ENCODE measurements at places on chromosomes 1 and 21.

DNA sequence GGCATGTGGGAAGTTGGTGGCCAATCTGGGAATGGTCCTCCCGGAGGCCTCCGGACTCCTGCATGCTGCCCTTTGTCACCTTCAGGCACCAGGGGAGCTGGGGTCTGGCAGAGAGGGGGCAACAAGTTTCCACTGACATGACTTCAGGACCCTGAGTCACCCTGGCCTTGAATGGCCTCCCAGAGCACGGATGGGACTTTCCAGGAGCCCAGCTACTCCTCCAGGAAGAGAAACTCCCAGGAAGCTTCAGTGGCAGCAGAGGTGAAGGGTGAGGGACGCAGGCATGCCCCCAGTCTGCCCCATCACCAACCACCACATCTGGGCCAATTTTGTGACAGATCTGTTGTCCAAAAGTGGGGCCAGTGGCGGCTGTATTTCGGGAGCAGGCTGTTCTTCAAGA lies 55.9 kb upstream of the WASF2 start:
- DNase-seq = no peak

GRCh38 chr1:53016705-53017104 lies 45.3 kb upstream of the PODN start:
- no peak for DNase-seq

DNA sequence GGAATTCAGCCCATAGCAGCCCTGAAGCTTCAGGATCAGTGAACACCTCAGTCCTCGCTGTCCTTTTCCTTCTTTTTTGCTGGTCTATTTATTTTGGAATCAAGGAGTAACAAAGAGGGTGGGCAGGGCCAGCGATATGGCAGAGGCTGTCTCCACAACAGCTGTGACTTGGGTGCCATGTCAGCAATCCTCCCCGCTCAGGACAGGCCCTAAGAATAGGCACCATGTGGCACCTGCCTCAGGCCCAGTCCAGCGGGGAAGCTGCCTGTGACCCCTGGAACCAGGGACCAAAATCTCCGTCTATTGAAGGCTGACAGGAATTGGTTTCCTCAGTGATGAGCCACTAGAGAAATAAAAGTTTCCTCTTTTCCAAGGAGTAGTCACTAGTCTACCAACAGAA lies 58.6 kb upstream of the TNR start:
- DNase-seq = no peak

GRCh38 chr1:226945858-226946245 lies 5.8 kb downstream of the COQ8A start:
- DNase-seq = no peak

- no peak for DNase-seq
Measured at GRCh38 chr1:29590583-29591565, 354.6 kb downstream of the PTPRU start.
